ENCODE measurements at places on chromosomes 2 and 18.
A peak's percentile ranks its signal among the peaks of the same experiment; 100 is the strongest.

GRCh38 chr2:15298770-15299169, 262.4 kb downstream of the NBAS start:
- no peak for DNase-seq

DNA sequence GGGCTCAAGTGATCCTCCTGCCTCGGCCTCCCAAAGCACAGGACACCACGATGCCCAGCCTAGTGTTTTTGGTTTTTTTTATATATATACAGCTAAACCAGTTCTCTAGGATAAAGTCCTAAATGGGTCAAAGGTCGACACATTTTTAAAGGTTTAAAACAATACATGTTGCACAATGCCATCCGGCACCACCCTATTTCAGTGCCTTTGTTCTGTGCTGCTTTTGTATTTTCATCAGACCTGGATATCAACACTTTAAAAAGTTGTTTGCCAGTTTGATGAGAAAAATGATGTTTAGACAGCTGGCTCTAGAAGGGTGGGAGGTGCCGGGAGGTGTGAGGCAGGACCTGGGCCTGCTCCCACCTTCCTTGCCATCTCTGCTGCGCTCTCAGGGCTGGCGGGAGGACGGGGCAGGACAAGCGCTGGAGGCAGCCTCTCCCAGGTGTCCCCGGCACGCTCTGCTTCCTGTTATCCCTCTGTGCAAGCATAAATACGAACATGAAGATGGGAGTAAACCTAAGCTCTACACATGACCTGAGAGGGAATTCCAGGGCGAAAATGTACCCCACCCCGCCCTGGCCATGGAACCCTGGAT, 103.7 kb downstream of the HS6ST1 start:
- DNase-seq: no peak

GRCh38 chr2:12376025-12376424, 340.7 kb upstream of the TRIB2 start:
- DNase-seq: no peak

DNA sequence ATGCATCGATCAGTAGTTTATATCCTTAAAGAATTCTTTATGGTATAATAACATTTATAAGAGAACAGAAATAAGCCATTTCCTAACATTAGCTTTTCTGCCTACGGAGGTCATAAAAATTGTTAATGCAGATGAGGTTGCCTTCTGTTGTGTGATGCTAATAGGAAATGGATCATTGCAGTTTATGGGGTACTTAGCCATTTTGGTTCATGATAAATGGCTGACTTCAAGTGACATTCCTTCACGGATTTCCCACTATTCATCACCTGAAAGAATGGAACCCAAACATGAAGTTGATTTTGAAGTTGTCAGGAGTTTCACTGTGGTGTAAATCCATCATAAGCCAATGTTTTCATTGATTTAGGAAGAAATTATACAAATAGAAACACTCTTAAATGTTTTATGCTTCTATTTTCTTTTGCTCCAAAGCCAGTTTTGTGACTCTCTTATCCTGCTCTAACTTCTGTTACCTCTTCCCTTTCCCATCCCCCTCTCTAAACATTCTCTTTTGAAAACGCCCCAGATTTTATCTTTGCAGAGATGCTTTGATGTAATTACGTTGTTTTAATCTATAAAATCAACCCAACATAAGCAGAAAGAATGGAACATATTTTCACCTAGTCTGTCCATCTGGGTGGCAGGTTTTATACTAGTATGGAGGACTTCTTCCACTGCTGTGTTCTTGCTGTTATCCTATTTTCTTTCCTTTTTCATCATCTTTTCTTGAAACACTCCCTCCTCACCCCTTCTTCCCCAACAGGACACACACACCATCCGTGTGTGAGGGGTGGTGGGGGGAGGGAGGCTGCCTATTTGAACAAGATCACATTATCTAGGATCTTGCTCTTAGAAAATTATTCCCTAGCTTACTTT, 58.2 kb downstream of the GREB1L start:
- DNase-seq: no peak

- DNase-seq: no peak
Observed at GRCh38 chr2:100692906-100693305, 127.0 kb upstream of the NPAS2 start.

GRCh38 chr2:130390460-130391057, 34.7 kb downstream of the PTPN18 start:
- DNase-seq: peak; percentile 89

- DNase-seq: no peak
Observed at GRCh38 chr2:195407783-195408182, 249.2 kb upstream of the SLC39A10 start.

DNA sequence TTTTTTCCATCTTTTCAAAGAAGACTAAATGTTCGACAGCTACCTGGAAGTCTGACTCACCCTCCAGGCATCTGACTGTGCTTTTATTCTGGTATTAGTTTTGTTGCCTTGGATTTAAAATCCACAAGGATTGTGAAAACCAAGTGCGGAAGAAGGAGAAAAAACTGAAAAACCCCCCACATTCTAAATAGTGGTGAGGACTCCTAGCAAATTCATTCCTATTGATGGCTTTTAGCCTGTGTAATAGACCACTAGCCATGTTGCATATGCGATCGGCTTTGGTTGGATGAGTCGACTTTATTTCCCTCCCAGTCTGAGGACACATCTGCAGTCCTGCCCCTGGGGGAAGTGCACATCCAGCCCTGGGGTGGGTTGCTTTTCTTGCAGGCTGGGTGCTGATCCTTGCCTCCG, 16.9 kb downstream of the LDLRAD4 start:
- DNase-seq: no peak

- DNase-seq: no peak
Observed at GRCh38 chr18:56233595-56233994, 404.8 kb downstream of the TXNL1 start.

- DNase-seq: no peak
Observed at GRCh38 chr2:81260320-81260719, 955.8 kb upstream of the LRRTM1 start.

- no peak for DNase-seq
Observed at GRCh38 chr2:241759067-241759807, 17.4 kb upstream of the GAL3ST2 start.

DNA sequence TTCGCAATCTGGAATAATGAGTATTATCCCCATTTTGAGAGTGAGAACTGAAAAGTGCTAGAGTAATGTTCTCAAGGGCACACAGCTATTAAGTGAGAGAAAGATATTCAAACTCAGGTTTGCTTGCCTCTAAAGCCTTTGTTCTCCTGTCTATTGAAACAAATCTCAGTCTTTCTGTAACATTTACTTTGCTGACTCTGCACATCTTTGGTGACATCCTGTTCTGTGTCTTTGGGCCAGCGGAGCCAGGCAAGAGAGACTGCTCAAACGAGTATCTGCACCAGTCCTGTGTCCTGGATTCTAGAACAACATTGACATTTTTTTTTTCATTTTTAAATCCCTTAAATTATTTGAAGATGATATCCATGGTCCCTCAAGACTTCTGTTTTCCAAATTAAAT, 1539.2 kb upstream of the PIK3C3 start:
- no peak for DNase-seq

- peak; percentile 88 for DNase-seq
Observed at GRCh38 chr2:96533292-96534073, 3.1 kb upstream of the ARID5A start.

GRCh38 chr18:67514465-67514864, 2.1 kb downstream of the DSEL start:
- no peak for DNase-seq

GRCh38 chr2:211860224-211860623, 678.4 kb downstream of the ERBB4 start:
- no peak for DNase-seq

DNA sequence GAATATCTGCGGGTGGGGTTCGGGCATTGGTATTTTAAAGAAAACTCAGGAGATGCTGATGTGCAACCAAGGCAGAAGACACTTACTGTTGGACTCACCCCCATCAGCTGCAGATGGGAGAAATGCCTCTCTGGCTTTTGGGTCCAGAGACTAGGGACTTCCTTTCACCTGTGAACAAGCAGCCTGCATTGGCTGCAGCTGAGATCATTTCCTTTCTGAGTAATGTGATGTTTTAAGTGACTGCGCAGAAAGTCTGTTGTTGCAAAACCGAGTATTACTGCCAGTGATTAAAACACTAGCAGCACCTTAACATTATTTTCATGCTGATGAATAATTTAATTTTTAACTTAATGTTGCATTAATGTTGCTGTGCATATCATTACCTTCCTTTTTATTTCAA, 143.0 kb downstream of the TSN start:
- no peak for DNase-seq

- no peak for DNase-seq
Observed at GRCh38 chr2:136225950-136226835, 108.2 kb upstream of the CXCR4 start.

DNA sequence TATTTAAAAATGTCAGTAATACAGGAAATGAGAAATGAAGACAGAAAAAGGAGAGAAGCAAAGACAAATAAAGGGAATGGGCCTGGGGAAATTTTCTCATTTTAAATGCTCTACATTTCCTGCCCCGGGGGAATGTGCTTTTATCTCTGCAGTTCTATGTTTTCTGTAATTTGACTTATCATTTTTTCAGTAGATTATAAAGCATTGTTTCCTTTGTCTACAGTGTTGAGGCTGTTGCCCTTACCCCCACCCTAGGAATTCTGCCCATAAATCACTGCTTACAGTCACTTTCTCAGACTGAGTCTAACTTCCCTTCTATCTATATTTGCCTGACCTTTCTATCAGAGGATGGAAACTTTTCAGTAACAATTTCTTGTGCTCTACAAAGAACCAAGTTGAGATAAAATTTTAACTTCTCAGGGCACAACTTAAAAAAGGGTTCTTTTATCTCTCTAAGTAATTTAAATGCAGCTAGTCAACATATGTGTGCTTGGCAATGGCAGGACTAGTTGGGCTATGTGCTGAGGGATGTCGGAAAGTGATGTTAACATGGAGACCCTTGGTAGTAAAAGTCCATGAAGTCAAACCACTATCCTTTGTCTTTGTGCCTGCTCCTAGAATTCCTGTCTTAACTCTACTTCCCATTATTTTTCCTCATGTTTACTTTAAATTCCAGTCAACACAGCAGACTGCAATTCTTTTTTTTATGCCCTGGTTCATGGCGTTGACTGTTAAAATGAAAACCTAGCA, 146.5 kb upstream of the MMADHC start:
- no peak for DNase-seq

GRCh38 chr2:103859238-103859637, 994.7 kb upstream of the POU3F3 start:
- DNase-seq: no peak

- no peak for DNase-seq
Observed at GRCh38 chr18:9661564-9661963, 46.5 kb upstream of the RAB31 start.

DNA sequence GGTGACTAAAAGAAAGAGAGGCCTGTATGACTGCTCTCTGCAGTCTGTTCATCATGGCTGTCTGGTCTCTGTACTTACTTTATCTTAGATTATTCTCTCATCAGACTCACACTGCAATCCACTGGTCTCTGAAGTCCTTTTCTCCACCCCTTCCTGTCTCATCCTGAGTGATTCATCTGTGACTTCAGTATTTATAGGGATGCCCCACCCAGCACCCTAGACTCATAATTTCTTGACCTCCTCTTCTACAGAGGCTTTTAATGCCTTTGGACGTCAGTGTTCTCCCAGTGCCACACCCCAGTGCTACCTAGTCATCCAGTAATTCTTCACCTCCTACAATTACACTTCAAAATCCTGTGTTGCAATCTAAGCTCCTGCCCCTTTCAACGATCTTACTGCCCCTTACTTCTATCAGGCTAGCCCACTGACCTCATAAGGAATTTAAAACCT, 14.9 kb upstream of the ITPRID2 start:
- DNase-seq: peak; percentile 30

DNA sequence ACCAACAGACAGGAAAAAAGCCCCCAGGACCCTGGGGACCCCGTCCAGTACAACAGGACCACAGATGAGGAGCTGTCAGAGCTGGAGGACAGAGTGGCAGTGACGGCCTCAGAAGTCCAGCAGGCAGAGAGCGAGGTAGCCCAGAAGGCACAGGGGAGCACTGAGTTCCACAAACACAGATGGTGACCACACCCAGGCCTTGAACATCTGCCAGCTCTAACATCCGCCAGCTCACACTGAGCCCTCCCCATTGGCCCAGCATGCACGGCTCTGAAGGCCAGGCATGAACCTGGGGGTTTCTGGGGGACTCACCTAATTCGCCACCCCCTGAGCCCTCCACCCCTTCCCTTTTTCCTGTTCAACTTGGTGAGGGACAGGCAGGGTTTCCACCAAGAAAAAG, 25.6 kb upstream of the PRLH start:
- no peak for DNase-seq

DNA sequence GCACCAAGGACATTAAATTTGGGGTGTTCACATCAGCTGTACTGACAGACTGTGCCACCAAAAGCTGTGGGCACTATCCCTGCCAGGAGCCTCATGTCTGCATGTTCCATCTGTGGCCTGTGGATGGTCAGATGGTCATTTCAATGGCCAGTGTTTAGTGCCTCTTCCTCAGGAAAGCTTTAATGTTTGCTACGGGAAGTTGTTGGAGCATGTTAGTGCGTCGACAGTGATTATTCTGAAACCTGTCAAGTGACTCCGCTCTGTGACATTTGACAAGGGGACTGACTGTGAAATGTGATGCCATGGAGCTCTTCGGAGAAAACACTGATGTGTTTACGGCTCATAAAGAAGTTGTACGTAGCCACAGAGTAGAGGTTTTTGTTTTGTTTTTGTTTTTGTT, 18.7 kb upstream of the RGPD4 start:
- DNase-seq: no peak

DNA sequence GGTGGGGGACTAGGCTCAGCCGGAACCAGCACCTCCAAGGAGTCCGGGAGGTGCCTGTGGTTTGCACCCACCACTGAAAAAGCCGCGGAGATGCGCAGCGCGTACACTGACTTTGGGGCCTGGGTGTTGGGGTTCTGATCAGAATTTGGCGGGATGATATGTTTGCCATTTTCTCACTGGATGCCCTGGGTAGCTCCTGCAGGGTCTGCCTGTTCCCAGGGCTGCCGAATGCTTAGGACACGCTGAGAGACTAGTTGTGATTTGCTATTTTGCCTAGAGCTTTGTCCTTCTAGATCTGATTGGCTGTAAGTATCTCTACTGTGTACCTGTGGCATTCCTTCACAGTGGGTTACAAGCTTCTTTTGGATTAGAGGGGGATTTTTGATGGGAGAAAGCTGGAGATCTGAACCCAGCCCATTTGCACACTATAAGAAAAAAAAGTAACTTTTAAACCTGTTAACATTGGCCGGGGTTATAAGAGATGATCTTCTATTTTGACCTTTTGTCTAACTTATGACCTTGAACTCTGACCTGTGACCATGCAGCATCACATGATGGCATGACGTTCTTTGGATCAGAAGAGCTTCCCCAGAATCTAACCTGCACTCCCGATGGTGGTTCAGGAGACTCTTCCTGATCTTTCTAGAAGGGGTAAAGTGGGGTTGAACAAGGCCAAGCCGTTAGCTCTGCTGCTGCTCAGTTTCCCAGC, 1.6 kb downstream of the KCNE4 start:
- no peak for DNase-seq
